ENCODE measurements at places on chromosomes 6 and 20.

DNA sequence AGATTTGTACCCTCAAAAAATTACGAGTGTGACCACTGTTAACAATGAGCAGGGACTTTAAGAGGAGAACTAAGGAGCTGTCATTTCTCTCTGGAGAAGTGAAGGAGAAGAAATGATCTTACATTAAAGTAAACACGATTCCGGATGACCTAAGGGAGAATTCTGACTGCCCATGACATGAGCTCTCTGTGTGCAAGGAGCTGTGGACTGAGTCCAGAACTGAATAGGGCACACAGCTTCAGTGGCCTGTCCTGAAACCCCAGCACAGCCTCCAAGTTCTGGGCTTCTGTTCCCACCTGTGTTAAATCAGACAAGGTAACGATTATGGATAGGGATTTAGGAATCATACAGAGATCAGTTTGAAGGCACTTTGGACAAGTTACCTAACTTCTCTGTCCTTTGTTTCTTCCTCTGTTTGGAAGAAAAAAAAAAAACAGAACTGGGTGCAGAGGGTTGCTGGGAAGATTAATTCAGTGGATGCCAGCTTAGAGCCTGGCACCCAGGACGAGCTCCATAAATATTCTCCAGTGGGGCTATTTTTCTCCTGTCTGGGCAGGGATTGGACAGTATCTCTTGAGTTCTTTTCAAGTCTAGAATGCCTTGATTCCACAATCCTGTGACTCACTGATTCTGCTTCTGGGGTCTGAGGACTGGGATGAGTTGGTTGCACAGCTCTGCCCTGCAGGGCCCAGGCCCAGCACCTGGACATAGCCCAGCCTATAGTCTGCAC is 65.7 kb downstream of the MRPL14 start:
- DNase-seq, result no peak

DNA sequence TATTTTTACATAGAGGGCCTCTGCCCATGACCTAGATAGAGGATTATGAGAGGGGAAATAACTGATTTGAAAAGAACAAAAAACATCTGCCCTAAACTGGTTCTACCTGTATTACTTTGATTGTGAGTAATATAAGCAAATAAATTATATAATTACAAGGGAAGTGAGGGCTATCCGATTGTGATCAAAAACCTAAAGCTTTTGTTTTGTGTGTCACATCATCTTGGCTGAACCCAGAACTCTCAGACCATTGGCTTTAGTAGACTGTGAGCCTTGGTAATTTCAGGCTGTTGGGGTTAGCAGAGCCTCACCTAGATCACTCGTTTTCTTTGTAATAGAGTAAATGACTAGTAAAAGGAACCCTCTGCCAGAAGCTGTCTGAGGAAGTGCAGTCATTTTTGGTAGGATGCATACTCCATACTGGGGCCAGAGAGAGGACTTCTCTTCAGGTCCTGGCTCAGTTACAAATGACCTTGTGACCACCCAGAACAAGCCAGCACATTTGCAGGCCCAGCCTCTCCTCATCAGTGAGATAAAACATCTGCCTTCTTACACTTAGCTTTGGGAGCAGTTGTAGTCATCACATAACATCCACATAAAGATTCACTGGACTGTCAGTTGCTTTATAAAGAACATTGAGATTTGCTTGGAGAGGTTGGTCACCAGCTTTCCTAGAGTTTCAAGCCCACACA is 13.5 kb downstream of the STK35 start:
- no peak for DNase-seq

GRCh38 chr20:19828232-19828631 is 70.2 kb downstream of the RIN2 start:
- DNase-seq, result peak; percentile 6

- DNase-seq, result no peak
Measured at GRCh38 chr6:129606664-129607063, 103.3 kb downstream of the ARHGAP18 start.

DNA sequence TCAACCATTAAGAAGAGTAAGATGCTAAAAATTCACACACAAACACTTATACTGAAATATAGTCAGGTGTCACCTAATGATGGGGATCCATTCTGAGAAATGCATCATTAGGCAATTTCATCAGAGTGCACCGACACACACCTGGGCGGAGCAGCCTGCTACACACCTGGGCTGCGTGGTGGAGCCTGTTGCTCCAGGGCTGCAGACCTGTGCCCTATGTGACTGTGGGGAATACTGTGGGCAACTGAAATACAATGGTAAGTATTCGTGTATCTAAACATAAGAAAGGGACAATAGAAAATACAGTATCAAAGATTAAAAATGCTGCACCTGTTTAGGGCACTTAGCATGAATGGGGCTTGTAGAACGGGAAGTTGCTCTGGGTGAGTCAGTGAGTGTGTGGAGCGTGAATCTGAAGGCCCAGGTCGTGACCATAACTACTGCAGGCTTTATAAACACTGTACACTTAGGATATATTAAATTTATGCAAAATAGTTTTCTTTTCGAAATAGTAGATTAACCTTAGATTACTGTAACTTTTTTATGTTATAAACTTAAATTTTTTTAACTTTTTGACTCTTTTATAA is 124.4 kb upstream of the AFDN start:
- no peak for DNase-seq

- DNase-seq, result no peak
Measured at GRCh38 chr20:34798328-34798727, 27.1 kb downstream of the NCOA6 start.

All from COR-L47 (cell line).